NCI-H69 (cell line): ENCODE measurements at places on chromosomes 16 and 17.

DNA sequence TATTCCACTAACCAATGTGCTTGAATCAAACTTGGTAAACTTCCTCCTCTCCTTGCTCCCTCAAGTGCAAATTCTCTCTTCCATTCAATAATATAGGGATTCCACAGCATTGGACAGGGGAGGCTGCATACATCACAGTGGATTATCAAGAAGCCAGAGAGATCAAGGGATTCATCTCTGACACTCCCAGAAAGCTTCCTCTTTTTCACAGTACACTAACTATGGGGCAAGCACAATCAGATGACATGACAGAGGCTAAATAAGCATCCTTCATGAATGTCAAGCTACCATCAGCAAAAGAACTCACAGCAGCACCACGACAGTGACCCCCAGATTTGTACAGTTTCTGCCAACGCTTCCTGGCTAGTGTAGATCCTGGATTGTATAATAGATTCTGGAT, 178.4 kb upstream of the C17orf78 start:
- no peak for DNase-seq

DNA sequence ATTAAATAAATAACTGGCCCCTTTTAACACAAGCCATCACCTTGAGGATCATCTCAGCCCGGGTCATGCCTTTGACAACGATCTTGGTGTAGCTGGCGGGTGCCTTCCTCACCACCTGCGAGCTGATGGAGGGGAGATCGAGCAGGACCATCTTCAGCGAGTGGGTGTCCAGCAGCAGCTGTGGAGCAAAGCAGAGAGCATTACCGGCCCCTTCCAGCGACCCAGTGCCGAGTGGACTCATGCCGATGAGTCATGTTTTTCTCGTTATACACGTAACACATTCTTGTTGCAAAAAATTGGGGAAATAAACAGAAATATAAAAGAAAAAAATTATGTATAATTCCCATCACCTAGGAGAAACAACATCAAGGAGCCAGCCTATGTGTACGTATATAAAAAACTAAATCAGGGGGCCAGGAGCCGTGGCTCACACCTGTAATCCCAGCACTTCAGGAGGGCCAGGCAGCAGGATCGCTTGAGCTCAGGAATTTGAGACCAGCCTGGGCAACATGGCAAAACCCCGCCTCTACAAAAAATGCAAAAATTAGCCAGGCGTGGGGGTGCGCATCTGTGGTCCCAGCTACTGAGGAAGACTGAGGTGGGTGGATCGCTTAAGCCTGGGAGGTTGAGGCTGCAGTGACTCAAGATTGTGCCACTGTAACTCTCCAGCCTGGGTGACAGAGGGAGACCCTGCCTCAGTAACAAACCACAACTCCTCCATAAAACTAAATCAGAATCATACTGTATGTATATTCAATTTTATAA, 169.1 kb upstream of the RPH3AL start:
- DNase-seq: no peak

- DNase-seq: no peak
These were observed 36.7 kb downstream of the STAT5A start for GRCh38 chr17:42325026-42325425.

DNA sequence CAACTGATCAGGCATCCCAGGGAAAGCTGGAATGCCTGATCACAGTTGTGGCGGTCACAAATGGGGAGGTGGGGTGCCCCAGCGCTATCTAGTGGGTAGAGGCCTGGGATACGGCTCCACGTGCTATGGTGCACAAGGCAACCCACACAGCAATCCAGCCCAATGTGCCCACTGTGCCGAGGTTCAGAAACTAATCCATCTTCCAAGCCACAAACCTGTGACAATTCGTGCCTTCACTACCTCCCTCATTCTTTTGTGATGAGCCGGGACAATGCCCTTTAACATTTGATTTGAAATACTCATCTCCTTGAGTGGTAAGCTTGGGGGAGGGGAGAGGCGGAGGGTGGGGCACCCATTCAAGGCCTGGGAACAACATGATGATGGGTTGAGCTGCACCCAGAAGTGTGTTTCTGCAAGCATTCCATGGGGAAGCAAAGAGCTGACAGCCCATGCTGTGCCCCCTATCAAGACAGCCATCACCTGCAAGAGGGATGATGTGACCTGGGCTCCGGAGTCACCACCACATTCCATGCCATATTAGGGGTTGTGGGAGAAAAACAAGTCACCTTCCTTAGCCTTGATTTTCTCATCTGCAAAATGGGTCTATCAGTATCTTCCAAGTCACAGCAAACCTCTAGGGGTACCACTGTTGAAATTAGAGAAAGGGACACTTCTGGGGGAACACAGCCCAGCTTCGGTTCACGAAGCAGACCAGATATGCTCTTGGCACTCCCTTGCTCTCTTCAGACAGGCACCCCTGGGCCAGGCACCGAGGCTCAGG, 3.7 kb downstream of the ELOB start:
- DNase-seq: no peak

GRCh38 chr16:68793401-68793857, 49.9 kb upstream of the TANGO6 start:
- no peak for DNase-seq

DNA sequence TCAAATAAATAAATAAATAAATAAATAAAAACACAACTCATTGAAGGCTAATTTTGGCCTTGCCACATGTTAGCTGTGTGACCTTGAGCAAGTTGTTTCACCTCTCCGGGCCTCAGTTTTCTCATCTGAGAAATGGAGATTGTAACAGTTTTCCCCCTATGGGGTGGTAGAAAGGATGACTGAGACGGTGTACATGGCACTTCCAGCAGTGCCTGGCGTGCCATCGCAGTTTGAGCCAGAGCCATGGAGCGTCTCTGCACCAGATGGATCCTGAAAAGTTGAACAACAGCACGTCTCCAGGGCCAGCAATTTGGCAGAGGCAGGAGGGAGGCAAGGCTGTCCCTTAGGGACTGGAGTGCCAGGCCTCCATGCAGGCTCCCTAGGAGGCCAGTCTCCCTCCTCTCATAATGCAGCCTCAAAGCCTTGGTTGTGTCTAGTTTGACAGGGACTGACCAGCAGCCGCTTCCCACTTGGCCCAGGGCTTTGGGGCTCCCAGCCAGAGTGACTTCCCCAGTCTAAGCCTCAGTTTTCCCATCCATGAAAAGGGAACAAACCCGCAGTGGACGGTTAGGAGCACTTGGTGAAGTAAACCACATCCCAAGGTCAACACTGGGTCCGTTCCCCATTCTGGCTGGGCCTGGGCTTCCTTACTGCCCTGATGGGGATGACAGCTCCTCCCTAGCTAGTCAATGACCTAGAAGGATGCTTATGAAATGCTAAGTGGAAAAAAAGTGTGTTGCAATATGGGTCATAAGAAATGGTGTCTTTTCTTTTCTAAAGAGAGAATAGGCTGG, 19.3 kb downstream of the SOCS1 start:
- no peak for DNase-seq

- peak; percentile 64 for DNase-seq
These were observed 115.7 kb downstream of the TMEM114 start for GRCh38 chr16:8474587-8474986.

GRCh38 chr17:5330981-5331380, 48.9 kb downstream of the RABEP1 start:
- no peak for DNase-seq

DNA sequence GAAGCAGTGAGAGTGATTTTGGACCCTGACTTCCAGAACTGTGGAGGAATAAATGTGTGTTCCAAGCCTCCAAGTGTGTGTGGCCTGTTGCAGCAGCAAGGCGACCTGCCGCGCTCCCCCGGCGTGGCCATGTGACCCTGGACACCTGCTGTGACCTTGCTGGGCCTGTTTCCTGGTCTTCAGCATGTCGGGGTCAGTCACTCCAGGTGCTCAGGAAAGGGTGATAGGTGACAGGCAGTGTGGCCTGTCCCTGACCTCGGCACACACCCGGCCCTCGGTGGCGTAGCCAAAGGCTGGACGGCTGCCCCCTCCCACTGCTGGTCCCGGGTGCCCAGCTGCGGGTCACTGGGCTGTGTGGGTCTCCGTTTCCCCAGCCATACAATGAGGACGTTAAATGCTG, 31.8 kb upstream of the ZNF469 start:
- DNase-seq: no peak

DNA sequence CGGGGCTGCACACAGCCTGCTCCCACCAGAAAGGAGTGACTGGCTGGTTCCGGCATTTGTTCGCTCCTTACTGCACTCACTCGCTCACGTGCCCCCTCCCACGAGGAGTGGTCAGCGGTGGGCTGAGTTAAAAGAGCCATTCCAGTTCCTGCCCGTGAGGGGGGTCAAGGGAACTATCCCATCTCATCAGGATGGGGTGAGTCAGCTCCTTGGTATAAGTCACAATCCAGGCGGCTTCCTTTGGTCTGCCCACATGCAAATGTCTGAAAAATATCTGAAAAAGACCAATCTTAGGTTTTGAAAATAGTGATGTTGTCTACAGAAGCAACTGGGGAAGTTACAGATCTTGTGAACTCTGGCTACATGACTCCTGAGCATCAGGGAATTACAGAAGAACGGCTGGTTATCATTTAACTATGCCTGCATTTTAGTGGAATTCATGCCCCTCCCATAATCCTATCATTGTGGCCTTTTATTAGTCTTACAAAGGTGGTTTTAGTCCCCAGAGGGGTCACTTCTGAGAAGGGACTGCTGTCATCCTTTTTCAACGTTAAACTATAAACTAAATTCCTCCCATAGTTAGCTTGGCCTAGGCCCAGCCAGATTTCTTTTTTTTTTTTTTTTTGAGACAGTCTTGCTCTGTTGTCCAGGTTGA, 9.8 kb upstream of the TNFSF12 start:
- no peak for DNase-seq

- no peak for DNase-seq
These were observed 15.4 kb upstream of the KIF2B start for GRCh38 chr17:53807286-53807685.

DNA sequence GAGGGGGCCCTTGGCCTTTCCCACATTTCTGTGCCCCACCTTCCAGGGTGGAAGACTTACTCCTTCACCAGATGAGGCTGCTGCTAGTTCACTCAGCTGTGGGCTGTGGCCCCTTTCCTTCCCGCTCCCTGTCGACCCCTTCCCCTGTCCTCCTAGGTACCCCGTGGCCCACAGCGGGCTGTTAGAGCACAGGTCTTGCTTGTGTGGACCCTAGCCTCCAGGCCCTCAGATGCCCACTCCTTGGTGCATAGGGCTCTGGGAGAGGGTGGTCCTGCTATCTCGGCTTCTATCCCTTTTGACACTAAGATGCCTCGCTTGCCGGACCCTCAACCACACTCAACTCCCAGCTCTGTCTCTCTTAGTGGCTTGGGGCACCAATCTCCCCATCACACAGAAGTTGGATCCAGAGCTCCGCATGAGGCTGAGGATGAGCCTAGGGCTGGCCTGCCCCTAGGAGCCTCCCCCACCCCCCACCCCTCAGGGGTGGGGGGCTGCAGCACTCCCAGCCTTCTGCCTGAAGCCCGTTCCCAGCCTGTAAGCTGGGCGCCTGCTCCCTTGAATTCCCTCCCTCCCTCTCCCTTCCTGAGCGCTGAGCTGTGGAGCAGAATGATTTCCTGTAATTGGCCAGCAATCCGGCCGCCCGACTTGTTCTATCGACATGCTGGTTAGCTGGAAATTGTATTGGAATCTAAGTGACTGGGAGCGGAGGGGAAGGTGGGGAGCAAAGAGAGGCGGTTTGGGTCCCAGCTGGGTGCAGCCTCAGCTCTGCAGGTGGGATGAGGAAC, 30.9 kb downstream of the DCAKD start:
- DNase-seq: peak; percentile 76

- DNase-seq: no peak
These were observed 1509.2 kb downstream of the CDH11 start for GRCh38 chr16:63612462-63613227.

- no peak for DNase-seq
These were observed 117.9 kb downstream of the CYLD start for GRCh38 chr16:50859628-50860360.

GRCh38 chr17:48290378-48290777, 139.6 kb downstream of the SKAP1 start:
- peak; percentile 63 for DNase-seq

DNA sequence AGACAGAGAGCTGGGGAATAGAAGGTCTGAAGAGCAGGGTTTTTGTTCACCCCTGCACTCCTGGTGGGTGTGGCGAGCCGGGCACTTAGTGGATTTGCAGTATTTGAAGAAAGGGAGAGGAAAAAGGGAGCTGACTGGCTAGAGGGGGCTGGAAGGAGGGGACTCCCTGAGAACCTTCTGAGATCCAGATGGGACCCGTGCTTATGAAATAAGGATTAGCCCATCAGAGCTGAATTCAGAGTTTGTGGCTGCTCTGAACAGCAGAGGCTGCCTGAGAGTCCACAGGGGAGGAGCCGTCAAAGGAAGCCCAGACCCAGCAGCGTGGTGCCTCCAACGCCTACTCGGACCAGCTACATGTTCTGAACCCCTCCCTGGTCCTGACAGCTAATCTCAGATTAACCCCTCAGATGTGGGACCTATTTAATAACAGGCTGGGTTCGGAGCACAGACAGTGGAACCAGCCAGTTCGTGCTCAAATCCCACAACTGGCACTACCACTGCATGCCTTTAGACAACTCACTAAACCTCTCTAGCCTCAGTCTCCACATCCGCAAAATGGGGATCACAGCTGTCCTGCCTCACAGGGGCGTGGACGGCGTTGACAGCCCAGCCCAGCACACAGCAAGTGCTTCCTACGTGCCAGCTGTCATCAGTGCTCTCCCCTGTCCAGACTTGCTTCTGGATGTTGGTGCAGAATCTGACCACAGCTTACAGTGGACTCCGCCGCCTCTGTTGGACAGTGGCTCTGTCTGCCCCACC, 70.6 kb downstream of the DYNLRB2 start:
- no peak for DNase-seq

DNA sequence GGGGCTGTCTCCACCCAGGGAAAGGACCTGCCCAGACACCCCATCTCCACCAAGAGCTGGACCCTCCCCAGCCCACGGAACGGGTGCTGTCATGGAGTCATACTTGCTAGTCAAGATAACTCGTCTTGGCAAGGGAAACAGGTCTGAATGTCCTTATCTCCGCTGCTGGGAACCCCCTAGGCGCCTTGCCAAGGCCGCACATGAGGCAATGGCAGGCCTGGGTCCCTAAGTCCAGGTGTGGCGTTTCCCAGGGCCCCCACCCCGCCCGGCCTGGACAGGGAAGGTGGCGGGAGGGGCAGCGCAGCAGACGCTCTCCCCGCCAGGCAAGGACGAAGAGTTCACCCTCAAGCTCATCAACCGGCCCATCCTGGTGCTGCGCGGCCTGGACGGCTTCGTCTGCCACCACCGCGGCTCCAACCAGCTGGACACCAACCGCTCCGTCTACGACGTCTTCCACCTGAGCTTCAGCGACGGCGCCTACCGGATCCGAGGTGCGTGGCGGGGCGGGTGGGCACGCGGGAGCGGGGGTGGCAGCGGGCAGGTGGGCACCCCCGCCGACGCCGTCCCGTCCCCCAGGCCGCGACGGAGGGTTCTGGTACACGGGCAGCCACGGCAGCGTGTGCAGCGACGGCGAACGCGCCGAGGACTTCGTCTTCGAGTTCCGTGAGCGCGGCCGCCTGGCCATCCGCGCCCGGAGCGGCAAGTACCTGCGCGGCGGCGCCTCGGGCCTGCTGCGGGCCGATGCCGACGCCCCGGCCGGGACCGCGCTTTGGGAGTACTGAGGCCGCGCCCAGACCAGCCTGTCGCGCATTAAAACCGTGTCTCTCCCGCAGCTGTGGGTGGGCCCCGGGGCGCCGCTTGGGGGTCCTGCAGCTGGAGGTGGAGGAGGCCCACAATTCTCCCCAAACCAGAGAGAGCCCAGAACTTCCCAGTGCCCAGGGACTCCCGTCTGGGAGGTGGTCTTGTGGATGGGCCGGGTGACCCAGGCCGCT, 8.4 kb downstream of the FSCN2 start:
- DNase-seq: no peak

- no peak for DNase-seq
These were observed 759 bp downstream of the ASPHD1 start for GRCh38 chr16:29900888-29901606.
